Fibroblast of lung (primary cell): ENCODE measurements at places on chromosomes 11 and 22.

DNA sequence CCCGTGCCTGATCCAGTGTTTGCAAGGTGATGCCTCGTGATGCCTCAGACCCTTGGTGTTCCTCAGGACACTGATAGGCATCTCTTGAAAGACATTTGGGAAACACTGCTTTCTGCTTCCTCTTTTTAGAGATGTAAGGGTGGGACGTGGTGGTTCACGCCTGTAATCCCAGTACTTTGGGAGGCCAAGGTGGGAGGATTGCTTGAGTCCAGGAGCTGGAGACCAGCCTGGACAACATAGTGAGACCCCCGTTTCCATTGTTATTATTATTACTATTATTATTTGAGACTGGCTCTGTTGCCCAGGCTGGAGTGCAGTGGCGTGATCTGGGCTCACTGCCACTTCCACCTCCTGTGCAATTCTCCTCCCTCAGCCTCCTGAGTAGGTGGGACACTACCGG lies 6.5 kb upstream of the SOX10 start:
- H3K4me3 ChIP-seq, result no peak overlapping the region
- H3K4me1 ChIP-seq, result no peaks in the 10 kb centered on the region
- DNase-seq, result no peak
- H3K27ac ChIP-seq, result no peak overlapping the region

DNA sequence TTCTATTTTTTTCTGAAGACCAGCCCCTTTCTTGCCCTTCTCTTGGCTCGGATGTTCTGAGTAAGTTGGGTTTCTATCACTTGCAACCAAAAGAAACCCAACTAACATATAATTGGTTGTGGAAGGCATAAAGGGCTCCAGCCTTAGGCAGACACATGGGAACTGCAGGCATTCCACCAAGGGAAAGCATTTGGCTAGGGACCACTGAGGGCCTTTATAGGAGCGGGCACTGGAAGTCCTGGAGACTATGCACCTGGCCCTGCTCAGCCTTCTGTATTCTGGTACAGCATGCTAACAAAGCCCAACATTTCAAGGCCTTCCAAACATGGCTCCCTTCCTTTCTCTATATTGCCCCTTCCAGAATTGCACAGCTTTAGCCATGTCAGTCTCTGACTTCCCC lies 17.6 kb upstream of the LMO1 start:
- H3K4me3 ChIP-seq, result no peak overlapping the region
- no peaks in the 10 kb centered on the region for H3K27me3 ChIP-seq
- H3K36me3 ChIP-seq, result no peaks in the 10 kb centered on the region
- H3K27ac ChIP-seq, result no peak overlapping the region

GRCh38 chr22:35135165-35135564 lies 69.2 kb downstream of the ISX start:
- no peaks in the 10 kb centered on the region for H3K4me1 ChIP-seq
- no peak overlapping the region for H3K27ac ChIP-seq
- H3K36me3 ChIP-seq, result no peaks in the 10 kb centered on the region

- no peak overlapping the region for H3K27ac ChIP-seq
- H3K4me1 ChIP-seq, result no peaks in the 10 kb centered on the region
- peaks cover 3% of the 10 kb centered on the region for H3K27me3 ChIP-seq
- no peak for DNase-seq
- no peaks in the 10 kb centered on the region for H3K36me3 ChIP-seq
These were observed 67.3 kb downstream of the RTL6 start for GRCh38 chr22:44430716-44431115.

GRCh38 chr11:126186025-126186698 lies 25.3 kb downstream of the RPUSD4 start:
- H3K4me3 ChIP-seq, result no peak overlapping the region
- DNase-seq, result no peak
- H3K27ac ChIP-seq, result no peak overlapping the region

DNA sequence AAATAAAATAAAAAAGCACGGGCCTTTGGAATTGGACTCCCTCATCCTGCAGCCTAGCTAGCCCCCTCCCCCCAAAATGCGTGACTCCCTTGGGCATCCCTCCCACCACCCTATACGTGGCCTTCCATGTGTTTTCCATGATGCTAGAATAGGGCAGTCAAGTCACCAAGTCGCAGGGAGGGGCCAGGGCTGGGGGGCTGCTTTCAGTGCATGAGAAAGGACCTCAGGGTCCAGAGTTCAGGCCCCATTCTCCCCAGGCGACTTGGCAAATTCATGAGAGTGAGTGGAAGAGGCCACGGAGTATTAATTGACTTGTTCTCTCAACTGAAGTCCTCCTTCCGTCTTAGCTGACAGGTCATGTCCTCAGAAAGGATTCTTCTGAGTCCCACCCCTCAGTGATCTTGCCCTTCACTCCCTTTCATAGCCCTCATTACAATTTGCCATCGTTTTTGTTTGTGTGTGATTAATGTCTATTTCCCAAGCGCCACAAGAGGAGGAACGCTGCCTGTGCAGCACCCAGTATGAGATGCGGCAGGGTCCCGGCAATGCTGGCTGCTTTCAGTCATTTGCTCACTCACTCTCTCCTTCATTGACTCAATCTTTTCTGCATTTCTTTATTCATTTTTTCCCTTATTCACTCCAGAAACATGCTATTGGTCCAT lies 17.4 kb downstream of the LRRC32 start:
- no peak for DNase-seq
- H3K36me3 ChIP-seq, result peaks cover 2% of the 10 kb centered on the region
- peak overlapping the region; percentile 76 for H3K27ac ChIP-seq
- H3K4me3 ChIP-seq, result no peak overlapping the region
- H3K4me1 ChIP-seq, result peaks cover 40% of the 10 kb centered on the region

- no peak overlapping the region for H3K4me3 ChIP-seq
- H3K27ac ChIP-seq, result no peak overlapping the region
- H3K4me1 ChIP-seq, result peaks cover 26% of the 10 kb centered on the region
- no peaks in the 10 kb centered on the region for H3K27me3 ChIP-seq
- DNase-seq, result peak; percentile 6
These were observed 54.0 kb downstream of the MIAT start for GRCh38 chr22:26711205-26711963.

DNA sequence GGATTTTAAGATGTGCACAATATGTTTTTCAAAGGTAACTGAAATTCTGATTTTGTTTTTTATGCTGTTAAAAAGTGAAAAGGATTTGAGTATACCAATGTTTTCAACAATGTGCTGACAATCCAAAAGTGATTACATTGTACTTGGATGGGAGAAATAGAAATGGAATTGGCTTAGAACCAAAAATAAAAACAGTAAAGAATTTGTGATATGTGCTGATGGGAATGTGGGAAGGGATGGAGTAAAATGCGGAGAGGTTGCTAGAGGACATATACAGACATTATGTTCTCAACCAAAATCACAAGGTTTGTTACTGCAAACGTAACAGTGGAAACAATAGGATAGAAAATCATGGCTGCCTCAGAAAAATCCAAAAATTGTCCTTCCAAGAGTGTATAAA lies 279.3 kb upstream of the TENM4 start:
- no peaks in the 10 kb centered on the region for H3K27me3 ChIP-seq
- H3K36me3 ChIP-seq, result no peaks in the 10 kb centered on the region
- H3K4me3 ChIP-seq, result no peak overlapping the region
- no peak overlapping the region for H3K27ac ChIP-seq

- H3K4me1 ChIP-seq, result no peaks in the 10 kb centered on the region
- H3K4me3 ChIP-seq, result no peak overlapping the region
- H3K27ac ChIP-seq, result no peak overlapping the region
- H3K36me3 ChIP-seq, result no peaks in the 10 kb centered on the region
- DNase-seq, result no peak
These were observed 16.6 kb downstream of the GALNT18 start for GRCh38 chr11:11605181-11605580.

DNA sequence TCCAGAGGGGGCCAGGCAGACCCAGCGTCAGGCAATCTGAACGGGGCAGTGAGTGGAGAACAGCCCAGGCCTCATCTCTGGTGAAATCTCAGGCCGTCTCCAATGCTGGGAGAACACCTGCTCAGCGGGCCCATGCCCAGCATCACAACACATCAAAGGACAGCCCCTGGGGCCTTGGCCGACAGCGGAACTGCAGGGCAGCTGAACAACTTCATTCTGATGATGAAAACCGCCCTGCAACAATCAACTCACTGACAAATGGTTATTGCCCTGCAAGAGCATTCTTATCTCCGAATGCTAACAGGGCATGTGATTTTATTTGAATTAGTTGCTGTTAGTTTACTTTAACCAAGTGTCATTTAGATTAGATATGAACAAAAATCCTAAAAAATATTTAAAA lies 14.6 kb downstream of the CELSR1 start:
- no peaks in the 10 kb centered on the region for H3K36me3 ChIP-seq
- H3K4me3 ChIP-seq, result no peak overlapping the region
- H3K27ac ChIP-seq, result no peak overlapping the region

GRCh38 chr11:107898270-107898669 lies 30.0 kb upstream of the RAB39A start:
- peak; percentile 57 for DNase-seq
- H3K27me3 ChIP-seq, result no peaks in the 10 kb centered on the region
- H3K4me1 ChIP-seq, result no peaks in the 10 kb centered on the region
- H3K27ac ChIP-seq, result no peak overlapping the region

GRCh38 chr22:37063431-37064420 lies 12.2 kb downstream of the KCTD17 start:
- H3K36me3 ChIP-seq, result no peaks in the 10 kb centered on the region
- no peaks in the 10 kb centered on the region for H3K4me1 ChIP-seq
- no peak overlapping the region for H3K27ac ChIP-seq
- H3K27me3 ChIP-seq, result peaks cover 2% of the 10 kb centered on the region
- DNase-seq, result no peak

- DNase-seq, result no peak
- no peak overlapping the region for H3K4me3 ChIP-seq
- no peaks in the 10 kb centered on the region for H3K36me3 ChIP-seq
- no peaks in the 10 kb centered on the region for H3K27me3 ChIP-seq
- no peaks in the 10 kb centered on the region for H3K4me1 ChIP-seq
These were observed 4.0 kb upstream of the TP53AIP1 start for GRCh38 chr11:128946648-128947047.

- H3K27me3 ChIP-seq, result no peaks in the 10 kb centered on the region
- no peaks in the 10 kb centered on the region for H3K4me1 ChIP-seq
- DNase-seq, result peak; percentile 92
- H3K36me3 ChIP-seq, result no peaks in the 10 kb centered on the region
- no peak overlapping the region for H3K27ac ChIP-seq
These were observed 137.0 kb downstream of the ATG16L2 start for GRCh38 chr11:72951193-72951592.

DNA sequence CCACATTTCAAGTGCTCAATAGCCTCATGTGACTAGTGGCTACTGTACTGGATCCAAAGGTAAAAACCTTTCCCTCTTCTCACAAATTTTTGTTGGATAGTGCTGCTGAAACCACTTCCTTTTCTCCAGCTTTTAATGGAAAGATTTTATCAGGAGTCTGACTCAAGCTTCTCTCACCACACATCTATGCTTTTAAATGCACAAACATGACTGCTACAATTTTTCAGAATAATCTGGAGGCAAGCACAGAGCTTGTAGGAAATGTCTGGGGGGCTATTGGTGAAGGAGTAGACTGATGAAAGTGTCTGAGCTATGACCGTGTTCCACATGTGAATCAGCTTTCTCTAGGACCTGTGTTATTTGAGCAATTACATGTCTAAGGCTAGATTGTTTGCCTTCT lies 101.1 kb upstream of the FAT3 start:
- no peaks in the 10 kb centered on the region for H3K36me3 ChIP-seq
- DNase-seq, result no peak
- no peaks in the 10 kb centered on the region for H3K4me1 ChIP-seq
